Dermis blood vessel endothelial cell (primary cell): ENCODE measurements at places on chromosomes 5 and 9. TPM values are rescaled to one million over a fixed set of nuclear protein-coding genes. Genes with fewer than 3 reads are reported as not detected.

The CDH6 gene
- 0.56 and 1.5 TPM in 2 replicates for total RNA-seq

The SPINK6 gene
- total RNA-seq: not detected in 2 replicates

The CDH9 gene
- not detected in 2 replicates for total RNA-seq

The TAS2R1 gene
- not detected in 2 replicates for total RNA-seq

The PTBP3 gene
- 40.2 and 70.1 TPM in 2 replicates for total RNA-seq

The MSMP gene
- total RNA-seq: 42.5 and 66.8 TPM in 2 replicates

The SLC12A7 gene
- 31.3 and 38.8 TPM in 2 replicates for total RNA-seq

DNA sequence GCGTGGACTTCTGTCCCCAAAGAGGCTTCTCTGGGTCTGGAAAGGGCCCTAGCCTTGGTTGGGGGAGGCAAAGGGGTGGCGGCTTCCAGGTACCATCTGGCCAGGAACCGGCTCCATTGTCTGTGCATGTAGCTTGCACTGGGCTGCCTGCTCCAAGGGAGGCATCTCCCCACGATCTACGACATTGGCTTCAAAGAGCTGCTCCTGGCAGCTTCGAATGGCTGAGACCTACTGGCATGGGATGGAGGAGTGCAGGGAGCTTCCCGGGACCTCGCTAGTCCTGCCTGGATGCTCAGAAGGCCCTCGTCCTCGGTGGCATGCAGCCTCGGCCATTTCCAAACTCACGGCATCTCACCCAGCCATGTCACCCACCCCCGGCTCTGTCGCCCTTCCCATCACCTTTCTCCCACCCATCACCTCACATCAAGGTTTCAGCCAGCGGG, 137.8 kb downstream of the KCNIP1 start:
- no peak for DNase-seq

DNA sequence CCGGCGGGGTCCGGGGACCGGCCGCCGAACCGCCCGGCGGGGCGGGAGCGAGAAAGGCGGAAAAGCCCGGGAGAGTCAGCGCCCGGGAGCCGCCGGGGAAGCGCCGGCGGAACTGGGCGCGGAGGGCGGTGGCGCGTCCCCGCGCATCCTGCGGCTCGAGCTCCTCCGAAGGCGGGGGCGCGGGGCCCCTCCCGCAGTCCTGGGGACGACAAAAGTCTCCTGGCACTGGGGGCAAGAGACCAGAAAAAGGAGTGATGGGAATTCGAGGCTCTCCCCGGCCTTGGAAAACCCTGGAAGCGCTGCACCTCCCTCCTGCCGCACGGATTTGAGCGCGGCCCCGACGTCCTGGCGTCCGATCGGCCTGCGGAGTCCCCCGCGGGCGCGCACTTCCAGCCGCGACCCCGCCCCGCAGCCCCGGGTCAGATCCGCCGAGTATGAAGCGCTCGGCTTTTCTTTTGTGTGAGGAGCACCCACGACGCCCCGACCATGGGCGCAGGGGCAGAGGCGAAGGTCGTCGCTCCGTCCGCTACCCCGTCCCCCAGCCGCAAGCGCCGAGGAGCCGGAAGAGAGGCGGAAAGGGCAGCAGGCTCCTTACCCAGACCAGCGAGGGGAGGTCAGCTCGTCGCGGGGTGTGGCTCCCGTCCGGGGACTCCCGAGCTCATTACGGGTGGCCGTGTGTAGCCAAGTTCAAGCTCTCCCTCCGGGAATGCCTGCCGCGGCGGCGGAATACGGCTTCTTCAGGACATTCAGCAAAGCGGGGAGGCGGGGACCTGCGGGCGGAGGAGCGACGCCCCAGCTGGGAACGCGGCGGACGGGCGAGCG, at the start of gene EPB41L4A:
Gene EPB41L4A (minus strand): TSS at position 114 of the 822 bp plus-strand sequence. CDS start 238 bp downstream, outside the sequence.
- peak; percentile 75 for DNase-seq

GRCh38 chr5:93340881-93341280, 240.1 kb downstream of the NR2F1-AS1 start:
- DNase-seq: no peak

DNA sequence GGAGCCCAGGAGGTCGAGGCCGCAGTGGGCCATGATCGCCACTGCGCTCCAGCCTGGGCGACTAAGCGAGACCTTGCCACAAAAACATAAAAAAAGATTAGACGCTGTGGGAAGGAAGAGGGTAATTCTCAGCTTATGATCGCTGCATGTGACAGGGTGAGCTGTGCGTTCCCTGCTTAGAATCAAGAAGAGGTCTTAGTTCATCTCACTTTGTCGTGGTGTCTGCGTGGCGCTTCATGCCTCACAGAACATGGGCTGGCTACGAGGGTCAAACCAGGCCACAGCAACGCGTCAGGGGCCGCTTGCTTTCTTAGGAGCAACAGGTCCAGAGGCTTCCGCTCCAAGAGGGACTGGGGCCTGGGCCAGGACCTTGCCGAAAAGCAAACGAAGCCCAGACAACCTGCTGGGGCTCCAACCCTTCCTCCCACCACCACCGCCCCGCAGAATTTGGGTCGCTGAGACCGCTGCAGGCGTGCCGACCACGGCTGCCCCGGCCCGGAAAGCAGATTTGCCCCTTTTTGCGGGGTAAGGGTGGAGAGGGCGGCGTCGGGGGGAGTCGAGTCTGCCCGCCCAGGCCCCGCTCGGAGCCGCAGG, 10.0 kb upstream of the GRIN1 start:
- DNase-seq: peak; percentile 37

DNA sequence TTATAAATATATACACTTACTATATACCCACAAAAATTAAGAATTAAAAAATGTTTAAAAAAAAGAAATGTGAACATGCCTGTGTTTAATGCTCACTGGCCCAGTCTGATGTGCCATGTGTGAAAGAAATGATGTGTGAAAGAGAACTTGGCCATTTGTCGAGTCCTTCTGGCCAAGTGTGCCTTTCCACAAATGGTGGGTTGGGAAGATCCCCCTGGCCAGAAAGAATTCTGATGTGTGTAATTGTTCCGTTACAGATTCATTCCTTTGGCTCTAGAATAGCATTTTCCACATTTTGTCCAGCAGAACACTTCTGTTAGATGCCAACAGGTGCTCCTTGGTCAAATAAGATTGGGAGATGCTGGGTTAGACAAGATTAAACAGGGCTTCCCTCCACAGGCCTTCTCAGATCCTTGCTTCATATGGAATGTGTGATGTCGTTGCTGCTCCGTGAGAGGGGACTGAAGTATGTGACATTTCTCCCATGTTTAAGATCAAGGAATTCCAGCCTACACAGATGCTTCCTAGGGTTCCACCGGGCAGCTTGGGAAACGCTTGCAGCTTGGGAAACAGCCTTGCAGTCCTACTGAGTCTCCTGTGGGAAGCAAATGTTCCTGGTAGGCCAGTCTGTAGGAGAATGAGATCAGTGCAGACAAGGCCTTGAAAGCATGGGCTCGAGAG, 32.1 kb downstream of the GDNF start:
- DNase-seq: no peak

DNA sequence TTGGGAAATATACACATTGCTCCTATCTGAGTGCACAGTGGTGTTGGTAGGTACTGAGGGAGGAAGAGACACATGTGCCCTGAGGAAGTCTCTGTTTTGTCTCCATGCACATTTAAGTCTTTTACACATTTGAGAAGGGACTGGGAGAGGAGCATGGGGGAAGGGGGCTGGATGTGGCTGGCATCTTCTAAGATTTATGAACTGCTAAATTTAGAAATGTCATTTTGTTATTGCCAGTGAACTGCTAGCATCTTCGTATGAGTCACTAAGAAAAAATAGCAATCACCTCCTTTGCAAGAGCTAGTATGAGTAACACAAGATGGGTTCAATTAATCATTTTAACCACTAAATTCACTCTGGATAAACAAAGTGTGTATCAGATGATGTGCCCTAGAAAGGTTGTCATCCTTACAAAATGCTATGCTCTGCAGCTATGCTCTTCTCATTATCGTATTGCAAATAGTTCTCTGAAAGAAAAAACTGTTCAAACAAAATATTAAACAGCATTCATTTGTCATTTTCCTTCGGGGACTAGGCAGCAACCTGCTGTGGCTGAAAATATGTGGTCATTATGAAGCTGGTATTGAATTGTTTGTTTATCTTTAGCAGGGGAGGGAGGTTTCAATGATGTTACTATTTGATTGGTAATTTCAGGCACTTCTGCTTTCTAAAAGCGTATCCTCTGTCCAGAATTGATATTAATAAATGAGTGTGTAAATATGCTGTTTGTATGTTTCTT, 236.5 kb downstream of the DMRTA1 start:
- no peak for DNase-seq

DNA sequence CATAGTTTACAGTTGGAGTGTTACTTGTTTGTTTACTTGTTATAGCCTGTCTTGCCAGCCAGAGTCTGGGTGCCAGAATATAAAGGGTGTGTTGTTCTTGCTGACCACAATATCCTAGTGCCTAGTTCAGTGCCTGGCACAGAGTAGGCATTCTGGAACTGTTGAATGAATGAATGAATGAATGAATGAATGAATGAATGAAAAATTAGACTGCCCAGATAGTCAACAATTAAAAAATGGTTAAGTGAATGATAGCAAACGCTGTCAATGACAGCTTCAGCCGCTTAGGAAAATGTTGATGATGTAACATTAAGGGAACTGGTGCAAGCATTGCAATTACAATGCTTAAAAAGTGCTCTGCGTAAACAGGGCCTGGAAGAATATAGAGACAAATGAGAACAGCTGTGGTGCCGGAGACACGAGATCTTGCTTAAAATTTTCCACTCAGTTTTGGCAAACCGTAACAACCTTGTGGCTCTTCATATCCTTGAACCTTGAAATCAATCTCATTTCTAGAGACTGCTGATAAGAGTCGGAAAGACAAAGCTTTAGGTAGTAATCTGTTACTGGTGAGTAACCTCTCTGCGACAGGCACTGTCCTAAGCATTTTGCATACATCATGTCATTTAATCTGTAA, 4.7 kb upstream of the TTLL11 start:
- no peak for DNase-seq

DNA sequence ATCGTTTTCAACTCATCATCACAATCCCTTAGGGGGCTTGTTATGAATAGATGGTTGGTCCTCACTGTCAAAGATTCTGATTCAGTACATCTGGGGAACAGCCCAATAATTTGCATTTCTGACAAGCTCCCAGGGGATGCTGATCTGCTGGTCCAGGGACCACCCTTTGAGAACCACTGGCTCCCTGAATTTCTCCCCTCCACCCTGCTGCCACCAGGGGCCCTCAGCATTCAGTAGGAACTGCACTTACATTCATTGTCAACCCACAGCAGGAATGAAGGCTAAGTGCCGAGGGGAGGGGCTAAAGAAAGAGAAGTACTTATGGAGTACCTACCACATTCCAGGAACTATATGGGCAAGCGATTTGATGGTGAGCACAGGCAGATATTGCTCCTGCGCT, 85.9 kb downstream of the BOD1 start:
- no peak for DNase-seq

- no peak for DNase-seq
Observed at GRCh38 chr9:80797831-80798688, 891.3 kb downstream of the TLE1 start.

GRCh38 chr5:100905259-100905914, 2.3 kb upstream of the ST8SIA4 start:
- no peak for DNase-seq

- no peak for DNase-seq
Observed at GRCh38 chr5:169288066-169288930, 12.6 kb downstream of the SLIT3 start.

GRCh38 chr5:79621056-79621455, 8.8 kb downstream of the TENT2 start:
- peak; percentile 6 for DNase-seq

GRCh38 chr9:72882117-72882775, 70.6 kb downstream of the ALDH1A1 start:
- no peak for DNase-seq

- DNase-seq: peak; percentile 41
Observed at GRCh38 chr9:35908504-35909125, 675 bp upstream of the SPAAR start.

DNA sequence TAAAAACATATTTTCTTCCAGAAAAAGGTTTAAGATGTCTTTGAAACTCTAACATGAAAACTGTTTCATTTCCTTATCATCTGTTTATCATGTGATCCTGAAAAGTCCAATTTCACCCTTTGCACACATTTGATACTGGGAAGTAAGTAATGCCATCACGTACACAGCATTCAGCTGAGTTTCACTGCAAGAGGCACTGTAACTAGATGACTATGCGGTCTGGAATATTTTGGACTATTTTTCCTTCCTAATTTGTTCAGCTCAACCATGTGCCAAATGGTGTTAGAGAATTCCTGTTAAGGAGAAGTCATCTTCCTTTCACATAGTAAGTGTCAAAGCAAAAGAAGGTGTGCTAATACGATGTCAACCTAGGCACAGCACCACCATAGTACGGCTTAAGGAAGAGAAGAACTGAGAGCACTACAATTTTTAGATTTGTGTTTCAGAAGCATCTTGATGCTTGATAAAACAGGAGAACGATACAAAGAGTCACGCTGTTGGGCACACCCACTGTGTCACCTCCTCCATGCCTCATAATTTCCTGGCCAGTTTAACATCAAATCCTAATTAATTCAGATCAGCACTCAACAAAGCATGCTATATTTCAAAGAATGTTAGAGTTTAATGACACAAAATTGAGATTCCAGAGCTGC, 77.5 kb downstream of the GNAQ start:
- DNase-seq: peak; percentile 31

DNA sequence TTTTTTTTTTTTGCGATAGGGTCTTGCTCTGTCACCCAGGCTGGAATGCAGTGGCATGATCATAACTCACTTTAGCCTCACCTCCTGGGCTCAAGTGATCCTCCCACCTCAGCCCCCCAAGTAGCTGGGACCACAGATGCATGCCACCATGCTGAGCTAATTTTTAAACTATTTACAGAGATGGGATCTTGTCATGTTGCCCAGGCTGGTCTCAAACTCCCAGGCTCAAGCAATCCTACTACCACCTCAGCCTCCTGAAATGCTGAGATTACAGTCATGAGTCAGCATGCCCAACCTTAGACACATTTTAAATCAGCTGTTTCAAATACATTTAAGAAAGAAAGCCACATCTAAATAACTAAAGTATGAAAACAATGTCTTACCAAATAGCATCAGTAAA, 439.0 kb downstream of the EBF1 start:
- no peak for DNase-seq

DNA sequence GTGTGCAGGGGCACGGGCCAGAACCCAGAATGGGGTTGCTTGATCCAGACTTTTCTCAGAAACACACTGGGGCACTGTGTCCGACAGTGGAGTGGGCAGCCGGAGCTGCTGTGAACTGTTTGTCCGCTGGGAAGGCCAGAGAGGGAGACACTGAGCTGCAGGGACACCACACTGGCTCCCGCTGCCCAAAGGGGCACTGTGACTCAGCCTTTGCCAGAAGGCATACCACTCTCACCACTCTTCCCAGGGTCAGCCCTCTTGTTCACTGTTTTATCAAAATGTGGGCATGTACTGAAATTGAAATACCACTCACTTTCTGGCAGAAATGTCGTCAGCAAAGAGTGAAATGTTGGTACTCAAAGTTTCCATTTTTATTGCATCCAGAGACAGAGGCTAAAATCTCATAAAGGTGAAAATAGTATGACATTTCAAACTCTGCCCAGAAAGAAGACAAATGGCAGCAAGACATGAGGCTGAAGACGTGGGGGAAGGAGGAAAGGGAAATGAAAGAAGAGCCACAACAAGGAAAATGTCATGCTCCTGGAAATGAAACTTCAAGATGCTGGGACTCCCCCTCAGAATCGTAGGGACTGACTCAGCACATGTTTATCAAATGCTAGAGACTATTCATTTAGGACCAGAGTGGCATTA, 4.5 kb upstream of the IL7R start:
- DNase-seq: no peak
